ENCODE measurements at places on chromosomes 5 and 9. TPM values are rescaled to one million over a fixed set of nuclear protein-coding genes. Genes with fewer than 3 reads are reported as not detected.

DNA sequence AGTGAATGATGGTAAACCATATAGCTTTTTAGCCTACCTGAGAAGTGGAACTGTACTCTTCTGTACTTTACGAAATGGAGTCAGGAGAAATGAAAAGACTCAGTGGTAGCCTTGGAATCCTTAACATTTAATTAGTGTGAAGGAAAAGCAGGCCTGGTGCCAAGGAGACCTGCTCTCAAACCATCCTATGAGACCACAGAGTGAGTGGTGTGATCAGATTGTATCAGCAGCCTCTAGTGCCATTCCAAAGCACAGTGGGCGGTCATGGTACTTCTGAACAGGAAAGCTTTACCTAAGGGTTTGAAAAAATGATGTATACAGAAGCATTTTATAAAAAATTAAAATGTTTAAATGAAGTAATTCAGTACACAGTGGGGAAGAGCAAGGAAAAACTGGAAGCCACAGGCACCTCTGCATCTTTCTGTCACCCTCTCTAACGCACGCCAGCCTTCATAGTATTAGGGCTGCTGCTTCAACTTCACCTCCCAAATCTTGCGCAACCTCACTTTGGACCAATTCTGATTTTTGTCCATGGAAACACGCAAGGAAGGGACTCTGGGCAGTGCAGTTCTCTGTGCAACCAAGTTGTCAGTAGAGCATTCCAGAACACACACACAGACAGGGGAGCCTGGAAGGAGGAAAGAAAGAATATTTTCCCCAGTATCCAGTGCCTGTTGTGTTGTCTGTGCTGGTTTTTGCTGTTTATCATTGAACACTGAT is 203.7 kb downstream of the SH3GL2 start:
- no peak for DNase-seq

The FABP6 gene
- not detected for total RNA-seq

DNA sequence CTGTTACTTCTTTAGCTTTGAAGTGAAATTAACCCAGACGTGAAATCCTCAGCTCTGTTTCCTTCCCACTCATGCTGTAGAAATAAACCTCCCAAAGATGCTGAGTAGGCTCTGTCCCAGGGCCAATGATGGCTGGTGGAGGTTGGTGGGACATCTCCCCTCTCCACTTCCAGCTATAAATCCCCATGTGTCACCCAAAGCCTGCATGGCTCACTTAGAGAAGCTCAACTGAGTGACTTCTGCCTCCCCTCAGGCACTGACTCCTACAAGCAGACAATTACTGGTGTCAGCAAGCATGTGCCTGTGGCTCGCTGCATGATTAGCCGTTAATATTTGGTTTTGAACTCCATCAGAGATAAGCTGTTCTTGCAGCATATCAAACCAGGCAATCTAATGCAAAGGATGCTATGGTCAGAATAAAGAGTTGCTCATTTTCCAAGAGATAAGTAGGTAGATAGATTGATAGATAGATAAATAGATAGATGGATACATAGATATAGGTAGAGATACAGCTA is 569.5 kb upstream of the WWC1 start:
- DNase-seq: no peak

GRCh38 chr9:79667120-79667519 is 95.4 kb downstream of the TLE4 start:
- DNase-seq: no peak

The ANKRD31 gene
- total RNA-seq: 0.05 TPM

GRCh38 chr9:89122949-89123348 is 55.7 kb downstream of the SHC3 start:
- no peak for DNase-seq

DNA sequence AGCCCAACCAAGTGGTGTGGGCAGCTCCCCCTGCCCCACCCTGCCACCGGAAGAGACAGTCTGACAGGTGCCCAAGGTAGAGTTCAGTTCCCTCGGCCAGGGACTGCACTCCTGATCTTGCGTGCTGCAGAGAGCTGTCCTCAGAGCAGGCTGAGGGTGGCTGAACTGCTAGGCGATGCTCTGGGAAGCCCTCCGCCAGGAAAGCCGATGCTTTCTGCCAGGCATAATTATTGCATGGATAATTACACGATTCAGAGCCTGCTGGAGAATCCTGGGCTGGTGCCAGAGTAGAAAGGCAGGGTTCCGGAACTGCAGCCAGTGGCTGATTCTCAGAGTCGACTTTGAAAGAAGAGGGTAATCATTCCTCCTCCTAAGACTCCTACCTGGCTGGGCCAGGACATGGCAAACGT is 19.3 kb downstream of the KCNIP1 start:
- no peak for DNase-seq

GRCh38 chr5:20556115-20556763 is 568.2 kb upstream of the CDH18 start:
- DNase-seq: no peak

DNA sequence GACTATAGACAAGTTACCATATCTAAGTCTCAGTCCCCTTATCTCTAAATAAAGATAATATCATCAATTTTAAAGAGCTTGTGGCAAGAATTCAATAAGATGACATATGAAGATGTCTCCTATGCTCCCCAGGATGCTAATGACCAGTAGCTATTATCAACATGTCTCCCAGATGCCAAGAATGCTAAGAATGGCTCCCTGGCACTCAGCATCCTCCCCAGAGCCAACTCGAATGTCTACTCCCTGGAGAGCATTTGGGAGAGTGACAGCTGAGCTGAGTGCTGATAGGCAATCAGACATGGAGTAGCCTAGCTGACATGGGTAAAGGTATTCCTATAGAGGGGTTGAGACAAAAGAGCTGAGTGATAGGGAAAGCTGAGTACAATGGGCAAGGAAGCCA is 15.9 kb downstream of the P4HA2 start:
- no peak for DNase-seq

- peak; percentile 3 for DNase-seq
These were observed 408.3 kb downstream of the DMRT2 start for GRCh38 chr9:1458503-1458902.

DNA sequence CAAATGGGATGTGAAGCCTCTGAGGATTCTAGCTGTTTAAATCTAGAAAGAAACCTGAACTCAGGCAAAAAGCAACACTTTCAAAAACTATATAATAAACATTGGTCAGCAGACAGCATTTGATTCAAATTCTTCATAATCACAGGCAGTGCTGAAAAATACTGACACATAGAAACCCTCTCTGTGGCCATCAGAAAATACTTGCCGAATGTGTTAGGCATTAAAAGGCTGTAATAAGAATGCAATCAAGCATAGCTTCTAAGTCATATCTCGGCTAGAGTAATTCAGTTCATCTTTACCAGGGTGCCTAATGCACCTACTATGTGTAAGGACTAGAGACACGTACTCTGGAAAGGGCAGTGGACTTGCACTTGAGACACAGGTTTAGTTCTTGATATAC is 405.3 kb upstream of the SGCD start:
- no peak for DNase-seq

DNA sequence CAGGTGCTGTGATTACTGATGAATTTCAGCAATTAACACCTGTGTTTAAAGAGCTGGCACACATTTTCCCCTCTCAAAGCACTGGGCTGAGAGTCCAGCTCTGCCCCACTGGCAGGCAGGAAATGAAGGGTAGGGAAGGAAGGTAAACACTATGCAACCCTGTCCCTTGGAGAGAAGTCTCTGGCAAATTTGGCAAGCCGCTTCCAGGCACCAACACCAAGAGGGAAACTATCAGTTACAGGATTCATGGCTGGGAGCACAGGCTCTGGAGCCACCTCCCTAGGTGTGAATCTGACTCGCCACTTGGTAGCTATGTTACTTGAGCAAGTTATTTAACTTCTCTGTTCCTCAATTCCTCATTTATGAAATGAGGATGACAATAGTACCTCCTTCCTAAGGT is 3.3 kb downstream of the ANKS6 start:
- DNase-seq: no peak

GRCh38 chr9:135602789-135603481 is 36.4 kb downstream of the GLT6D1 start:
- DNase-seq: peak; percentile 70

GRCh38 chr5:175597718-175598117 is 60.2 kb upstream of the HRH2 start:
- DNase-seq: no peak

DNA sequence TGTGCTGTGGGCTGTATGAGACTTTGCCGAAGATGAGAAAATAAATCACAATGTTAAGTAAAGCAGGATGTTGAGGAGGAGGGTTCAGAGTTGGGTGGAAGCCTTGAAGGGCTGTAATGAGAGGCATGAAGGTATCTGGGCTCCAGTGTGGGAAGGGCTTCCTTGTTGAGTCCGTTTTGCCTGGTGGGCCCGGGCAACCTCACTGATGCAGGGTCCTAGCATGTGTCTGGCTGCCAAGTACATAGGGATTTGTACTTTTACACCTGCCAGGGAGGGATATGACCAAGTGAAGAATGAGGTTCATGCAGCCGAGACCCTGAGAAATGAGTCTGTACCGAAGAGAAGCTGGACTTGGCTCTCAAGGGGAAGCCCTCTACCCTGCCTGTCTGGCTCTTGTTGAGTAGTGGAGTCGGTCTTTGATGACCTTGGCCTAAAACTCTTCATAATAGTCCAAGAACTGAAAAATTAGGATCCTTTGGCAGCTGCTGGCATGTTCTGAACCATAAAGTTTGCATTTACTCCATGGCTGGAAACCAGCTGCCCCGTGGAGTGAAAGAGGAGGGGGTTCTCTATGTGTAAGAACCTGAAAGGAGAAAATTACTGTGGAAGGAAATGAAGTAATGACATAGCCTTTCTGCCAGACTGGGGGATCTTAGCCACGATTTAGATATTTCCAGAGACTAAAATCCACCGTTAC is 59.0 kb upstream of the DPYSL3 start:
- DNase-seq: no peak

The KCNT1 gene
- total RNA-seq: not detected

GRCh38 chr5:55864606-55865541 is 13.7 kb downstream of the IL31RA start:
- no peak for DNase-seq

GRCh38 chr5:108760512-108760911 is 12.8 kb downstream of the FER start:
- no peak for DNase-seq

The FAM120AOS gene
- total RNA-seq: 34.9 TPM

The ADGRV1 gene
- under 0.01 TPM for total RNA-seq

DNA sequence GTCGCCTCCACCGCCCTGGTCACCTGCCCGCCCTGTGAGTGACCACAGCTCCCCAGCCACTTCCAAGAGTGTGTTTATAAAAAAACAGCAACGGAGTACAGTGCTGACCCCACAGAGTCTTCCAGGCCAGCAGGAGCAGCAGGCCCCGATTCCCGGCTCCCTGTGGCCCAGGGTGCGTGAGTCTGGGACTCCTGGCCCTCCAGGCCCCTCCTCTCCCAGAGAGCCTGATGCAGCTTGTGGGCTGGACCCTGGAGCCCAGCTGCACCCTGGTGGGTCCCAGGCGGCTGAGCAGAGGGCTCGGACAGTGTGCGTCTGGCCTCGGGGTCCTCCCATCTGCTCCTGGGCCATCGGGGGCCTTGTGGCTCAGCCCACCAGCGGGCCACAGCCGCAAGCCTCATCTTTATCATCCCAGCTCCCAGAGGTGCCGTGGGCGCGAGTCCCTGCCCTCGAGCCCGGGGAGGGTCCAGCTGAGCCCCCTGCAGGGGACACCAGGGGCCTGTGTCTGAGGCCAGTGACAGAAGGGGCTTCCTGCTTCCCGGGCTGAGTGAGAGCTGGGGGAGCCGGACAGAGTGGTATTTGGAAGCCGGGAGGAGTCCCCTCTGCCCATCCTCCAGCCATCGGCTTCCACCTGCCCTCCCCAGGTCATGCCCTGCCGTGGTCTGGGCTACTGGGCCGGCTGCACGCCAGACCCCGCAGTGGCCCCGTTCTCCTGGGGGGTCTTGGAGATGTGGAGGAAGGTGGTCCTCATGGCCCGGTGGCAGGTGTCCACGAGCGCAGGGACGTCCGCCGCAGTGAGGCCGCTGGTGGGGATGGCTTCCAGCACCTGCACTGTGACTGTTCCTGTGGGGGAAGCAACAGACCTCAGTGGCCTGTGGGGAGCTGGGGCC is 10.6 kb downstream of the EGFL7 start:
- DNase-seq: peak; percentile 91

The PAEP gene
- total RNA-seq: not detected

The PKD2L2 gene
- total RNA-seq: not detected

The ZFP2 gene
- total RNA-seq: 1.0 TPM

The PCDHGA2 gene
- 1.4 TPM for total RNA-seq

DNA sequence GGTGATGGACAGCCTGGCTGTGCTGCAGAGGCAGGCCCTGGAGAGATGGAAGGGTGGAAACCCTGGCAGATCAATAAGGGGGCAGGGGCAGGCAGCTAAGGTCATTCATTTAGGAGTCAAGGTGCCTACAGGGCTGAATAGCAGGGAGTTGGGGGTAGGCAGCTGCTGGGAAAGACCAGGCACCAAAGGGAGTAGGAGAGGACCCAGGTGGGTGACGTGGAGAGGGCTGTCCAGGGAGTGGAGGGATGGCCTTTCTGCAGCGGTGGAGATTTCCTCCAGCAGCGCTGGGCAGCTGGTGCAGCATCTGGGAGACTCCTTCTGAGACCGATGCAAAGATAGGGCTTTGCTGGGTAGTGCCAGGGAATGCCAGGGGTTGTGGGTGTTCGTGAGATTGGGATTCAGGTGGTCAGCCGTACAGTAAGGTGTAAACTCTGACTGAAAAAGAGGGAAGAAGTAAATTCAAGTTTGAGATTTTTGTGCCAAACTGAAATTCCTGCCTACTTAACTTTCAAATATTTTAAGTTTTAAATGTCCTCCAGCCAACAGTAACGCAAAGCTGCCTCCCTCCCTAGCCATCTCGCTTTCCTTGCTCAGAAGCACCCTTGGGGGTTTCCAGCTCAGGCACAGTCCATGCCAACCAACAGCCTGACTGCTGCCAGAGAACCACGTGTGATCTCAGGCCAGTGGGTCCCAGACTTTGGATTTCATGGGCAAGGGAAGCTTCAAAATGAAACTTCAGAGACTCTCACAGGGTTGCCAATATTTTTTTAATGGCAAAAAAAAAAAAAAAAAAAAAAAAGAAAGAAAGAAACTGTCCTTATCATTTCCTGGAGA is 18.6 kb upstream of the ANGPTL2 start:
- DNase-seq: no peak

- no peak for DNase-seq
These were observed 1.9 kb downstream of the NOP16 start for GRCh38 chr5:176386491-176386890.
